Naive thymus-derived CD4-positive, alpha-beta T cell (primary cell): ENCODE measurements at places on chromosomes 5 and 9. TPM values are rescaled to one million over a fixed set of nuclear protein-coding genes. Genes with fewer than 3 reads are reported as not detected.

HSDL2 gene
- 15.3 TPM for total RNA-seq

DNA sequence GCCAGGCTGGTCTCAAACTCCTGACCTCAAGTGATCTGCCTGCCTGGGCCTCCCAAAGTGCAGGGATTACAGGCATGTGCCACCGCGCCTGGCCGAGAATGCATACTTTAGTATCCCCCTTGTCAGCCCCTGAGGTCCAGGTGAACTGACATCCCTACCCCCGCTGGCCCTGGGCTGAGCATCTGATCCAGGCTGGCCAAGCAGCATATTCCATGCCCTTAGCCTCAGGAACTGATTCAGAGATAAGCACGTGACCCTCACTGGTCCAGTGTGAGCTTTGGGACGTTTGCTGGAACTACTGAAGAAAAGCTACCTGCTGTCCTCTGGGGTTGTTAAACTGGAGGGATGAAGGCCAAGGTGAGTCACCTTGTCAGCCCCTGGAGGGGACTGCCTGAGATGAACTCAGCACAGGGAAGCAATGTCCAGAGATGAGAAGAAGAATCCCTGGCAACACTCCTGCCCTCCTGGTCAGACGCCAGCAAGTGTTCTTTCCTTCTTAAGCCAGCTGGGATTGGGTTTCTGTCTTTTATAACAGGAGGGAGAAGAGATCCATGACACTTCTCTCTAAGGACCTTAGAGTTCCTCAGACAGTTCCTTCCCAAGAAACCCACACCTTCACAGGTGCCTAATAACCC, 59.1 kb upstream of the FBXW11 start:
- no peak for DNase-seq

CCDC187 gene
- not detected for total RNA-seq

TXNDC8 gene
- total RNA-seq: not detected

SH3TC2 gene
- total RNA-seq: not detected

DNA sequence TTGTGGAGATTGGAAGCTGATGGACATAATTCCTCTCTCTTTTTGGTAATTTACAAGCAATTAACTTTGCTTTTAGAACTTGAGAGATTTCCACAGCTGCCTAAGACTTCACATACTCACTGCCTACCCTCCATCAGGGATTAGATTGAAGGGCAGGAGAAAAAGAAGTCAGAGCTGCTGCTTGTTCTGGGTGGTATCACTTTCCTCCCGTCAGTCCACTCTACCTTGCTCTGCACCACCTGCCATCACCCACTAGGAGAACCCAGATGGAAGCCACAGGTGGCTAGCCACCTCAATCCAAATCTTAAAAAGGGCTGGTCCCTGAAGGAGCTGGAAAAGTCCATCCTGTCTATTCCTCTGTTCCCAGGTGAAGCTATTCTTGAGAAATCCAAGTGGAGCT, 10.5 kb downstream of the IRF1 start:
- DNase-seq: peak; percentile 50

GRCh38 chr9:26523577-26523976, 369.0 kb downstream of the CAAP1 start:
- no peak for DNase-seq

- DNase-seq: no peak
Observed at GRCh38 chr9:36961561-36962325, 72.3 kb downstream of the PAX5 start.

PCDHB4 gene
- not detected in 2 replicates for total RNA-seq

DNA sequence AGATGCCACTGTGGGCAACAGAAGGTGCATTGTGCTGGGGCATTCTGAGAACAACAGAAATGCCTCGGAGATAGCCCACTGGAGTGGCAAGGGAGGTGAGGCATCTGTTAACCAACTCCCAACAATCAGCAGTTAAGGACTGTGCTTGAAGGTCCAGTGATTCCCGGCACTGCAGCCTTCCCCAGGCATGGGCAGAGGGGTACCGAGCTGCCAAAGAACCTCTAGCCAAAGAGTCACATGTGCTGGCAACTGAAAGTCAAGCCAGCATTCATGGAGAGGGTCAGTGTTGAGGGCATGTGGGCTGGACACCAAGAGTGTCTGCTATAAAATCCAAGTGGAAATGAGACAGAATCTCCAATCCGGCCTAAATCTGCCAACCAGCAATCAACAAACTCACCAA, 149.6 kb downstream of the ASTN2 start:
- no peak for DNase-seq

DNA sequence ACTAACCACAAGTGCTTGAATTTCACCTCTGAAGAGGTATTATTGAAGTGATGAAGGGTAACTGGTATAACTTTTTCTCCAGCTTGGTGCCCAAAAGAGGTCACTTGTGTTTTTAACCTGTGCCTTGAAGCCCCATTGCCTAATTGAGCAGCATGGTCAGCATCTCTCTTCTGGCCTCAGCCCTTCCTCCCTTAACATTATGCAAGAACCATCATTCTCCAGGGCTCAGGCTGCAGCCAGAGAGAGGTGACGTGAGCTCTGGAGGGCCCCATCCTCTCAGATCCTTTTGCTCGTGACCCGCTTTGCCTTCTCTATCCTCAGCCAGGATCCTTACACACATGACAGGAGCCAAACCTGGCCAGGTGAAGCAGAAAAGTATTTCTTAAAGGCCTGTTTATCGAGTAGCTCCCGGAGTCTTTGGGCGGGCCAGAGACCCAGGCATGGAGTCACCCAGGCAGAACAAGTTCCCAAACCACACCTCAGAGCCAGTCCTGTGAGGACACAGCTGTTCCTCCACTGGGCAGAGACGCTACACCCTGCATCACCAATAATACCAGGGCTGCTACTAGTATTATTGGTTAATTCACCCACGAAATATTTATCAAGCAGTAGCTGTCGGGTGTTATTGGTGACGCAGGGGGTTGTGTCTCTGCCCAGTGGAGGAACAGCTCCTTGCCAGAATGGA, 29.6 kb upstream of the BOD1 start:
- DNase-seq: no peak

GRCh38 chr9:138049779-138050471, 172.3 kb downstream of the CACNA1B start:
- no peak for DNase-seq

DNA sequence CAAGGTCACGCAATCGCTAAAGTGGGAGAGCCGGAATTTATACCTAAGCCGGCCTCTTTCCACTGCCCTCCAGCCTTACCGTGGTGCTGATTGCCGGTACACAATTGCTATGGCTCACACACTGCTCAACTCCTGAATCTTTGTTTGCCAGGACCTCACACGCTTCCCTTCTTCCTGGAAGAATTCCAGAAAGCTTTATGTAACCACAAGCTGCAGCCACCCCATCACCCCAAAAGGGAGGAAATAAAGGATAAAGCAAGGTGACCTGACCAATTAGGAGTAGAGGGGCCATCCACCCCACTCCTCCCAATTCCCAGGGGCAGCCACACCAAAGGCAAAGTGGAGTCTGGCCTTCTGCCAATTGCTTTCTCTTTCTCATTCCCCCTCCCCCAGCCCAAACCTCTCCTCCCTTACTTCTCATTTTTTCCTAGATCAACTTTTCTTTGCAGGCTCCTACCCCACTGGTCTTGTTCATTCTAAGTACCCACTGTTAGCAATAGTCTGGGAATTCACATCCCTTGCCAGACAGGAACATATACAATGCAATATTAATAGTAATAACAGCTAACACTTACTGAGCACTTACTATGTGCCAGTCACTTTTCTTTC, 18.0 kb upstream of the CDC23 start:
- no peak for DNase-seq

DNA sequence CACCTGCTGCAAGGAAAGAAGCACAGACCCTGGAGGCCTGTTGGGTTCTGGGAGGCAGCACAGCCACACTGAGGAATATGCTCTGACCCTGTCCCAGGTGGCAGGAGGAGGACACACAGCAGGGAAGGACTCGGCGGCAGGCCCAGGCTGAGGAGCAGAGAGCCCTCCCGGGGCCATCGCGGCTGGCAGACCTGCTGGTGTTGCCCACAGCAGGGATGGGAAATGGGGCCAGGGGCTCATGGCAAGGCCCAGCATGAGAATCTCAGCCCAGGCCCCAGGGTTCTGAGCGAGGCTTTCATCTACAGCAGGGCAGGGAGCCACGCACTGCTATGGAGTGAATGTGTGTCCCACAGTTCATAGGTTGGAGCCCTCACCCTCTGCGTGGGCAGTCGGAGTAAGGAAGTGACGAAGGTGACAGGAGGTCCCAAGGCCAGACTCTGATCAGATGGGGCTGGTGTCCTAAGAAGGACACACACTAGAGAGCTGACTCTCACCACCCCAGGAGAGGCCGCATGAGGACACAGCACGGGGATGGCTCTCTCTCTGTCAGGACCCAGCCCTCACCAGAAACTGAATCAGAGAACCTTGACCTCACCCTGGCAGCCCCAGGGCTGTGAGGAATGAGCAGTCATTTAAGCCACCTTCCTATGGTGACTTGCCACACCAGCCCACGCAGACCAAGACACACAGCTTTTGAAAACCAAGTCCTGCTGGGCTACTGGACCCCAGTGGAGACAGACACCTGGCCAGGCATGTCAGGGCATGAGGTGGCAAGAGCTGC, 10.3 kb upstream of the GPSM1 start:
- no peak for DNase-seq

DNA sequence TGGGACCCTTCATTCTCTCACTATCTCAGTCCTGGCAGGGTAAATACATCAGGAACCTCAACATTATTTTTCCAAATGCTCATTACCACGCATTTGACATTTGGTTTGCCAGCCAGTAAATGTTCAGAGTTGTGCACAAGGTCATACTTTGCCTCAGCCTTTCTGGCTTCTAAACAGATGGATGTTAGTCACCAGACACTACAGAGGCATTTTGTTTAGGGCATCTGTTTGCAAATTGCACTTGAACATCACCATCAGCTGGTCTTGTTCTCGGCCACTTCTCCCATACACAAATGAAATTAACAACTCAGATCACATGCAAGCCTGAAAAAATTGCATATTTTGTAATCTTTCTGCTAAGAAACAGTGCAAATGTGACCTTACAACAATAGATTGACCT, 75.0 kb upstream of the SLC1A1 start:
- no peak for DNase-seq

GRCh38 chr9:128627906-128628305, 28.7 kb downstream of the DYNC2I2 start:
- no peak for DNase-seq

TMEM267 gene
- total RNA-seq: 8.5 TPM

- DNase-seq: no peak
Observed at GRCh38 chr5:172149073-172149472, 39.0 kb downstream of the STK10 start.

GRCh38 chr5:64790210-64790609, 21.5 kb downstream of the CWC27 start:
- no peak for DNase-seq
